ENCODE measurements at places on chromosomes 12 and 14.

DNA sequence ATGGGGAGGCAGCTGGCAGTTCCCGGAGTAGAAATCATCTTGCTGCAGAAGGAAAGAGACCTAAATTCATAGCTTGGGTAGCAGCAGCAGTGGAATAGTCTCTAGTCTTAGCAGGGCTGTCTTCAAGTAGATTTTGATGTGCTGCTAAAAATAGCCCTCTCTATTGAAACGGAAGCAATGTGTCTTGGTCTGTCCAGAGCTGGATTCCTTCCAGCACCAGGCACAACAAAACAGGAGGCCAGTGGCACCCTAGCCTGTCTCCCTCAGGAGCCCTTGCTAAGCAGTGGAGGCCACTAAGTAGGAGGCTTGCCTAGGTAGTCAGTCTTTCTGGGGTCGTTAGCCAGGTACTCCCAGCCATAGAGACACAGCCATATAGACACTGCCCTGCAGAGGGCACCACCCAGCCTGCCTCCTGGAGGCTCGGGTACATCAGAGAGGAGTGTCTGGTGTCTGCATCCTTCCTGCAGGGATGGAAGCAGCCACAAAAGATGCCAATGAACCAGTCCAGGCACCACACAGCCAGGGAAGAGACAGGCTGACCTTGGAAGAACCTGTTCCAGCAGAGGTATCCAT lies 97.5 kb downstream of the CRACR2A start:
- peak; percentile 30 for DNase-seq

DNA sequence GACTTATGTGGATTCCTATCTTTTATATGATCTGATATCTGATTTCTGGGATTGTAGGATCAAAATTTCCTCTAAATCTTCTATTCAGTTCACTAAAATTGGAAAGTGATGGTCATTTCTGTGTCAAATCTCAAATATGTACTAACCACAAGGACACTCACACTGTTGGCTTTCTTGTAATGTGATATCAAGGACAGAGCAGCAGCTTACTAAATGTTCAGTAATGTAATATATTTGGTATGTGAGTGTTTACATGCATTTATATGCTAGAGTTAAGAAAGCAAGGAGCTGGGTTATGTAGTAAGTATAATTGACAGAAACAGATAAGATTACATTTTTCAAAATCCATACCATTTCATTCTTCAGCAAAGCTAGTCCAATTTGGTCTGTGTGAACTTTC lies 16.5 kb downstream of the PUS7L start:
- DNase-seq: no peak

DNA sequence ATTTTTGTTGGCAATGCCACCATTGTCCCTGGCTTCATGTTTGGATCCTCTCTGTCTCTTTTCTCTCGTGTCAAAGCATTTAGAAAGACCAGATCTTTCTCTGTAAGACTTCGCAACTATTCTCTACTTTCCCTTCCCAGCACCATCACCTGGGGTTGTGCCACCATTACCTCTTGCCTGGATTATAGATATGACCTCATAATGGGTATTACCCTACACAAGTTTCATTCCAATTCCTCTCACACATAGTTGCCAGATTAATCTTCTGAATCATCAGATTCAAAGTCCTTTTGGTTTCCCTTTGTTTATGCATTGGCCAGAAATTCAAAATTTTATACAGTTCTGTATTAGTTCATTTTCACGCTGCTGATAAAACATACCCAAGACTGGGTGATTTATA lies 27.2 kb upstream of the DHRS2 start:
- DNase-seq: no peak

DNA sequence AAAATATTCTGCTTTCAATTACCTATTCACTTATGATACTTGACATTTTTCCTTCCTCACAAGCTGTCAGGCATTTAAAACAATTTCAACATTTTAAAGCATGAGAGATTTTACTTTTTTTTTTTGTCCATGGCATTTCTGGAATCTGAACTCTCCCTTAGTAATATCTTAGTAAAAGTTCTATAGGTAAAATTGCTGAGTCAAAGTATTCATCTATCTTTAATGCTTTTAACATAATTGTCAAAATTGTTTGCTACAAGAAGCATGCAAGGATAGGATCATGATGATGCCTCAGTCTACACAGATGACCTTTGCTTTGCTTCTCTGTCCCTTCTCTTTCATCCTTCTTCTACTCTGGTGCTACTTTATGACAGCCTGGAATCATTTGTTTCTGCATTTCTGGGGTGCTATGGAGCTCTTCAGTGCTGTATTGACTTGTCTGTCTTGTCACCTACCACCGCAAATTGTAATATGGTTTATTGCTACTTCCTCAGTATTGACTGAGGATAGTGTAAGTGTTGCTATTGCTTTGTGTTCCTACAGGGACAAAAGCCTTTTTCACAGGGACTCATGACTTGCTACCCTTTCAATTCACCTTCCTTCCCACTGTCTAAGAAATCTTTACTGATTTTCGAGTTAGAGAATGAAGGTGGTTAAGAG lies 589.8 kb upstream of the ATP2B1 start:
- no peak for DNase-seq

- no peak for DNase-seq
Measured at GRCh38 chr14:71201840-71202239, 294.6 kb downstream of the PCNX1 start.

- no peak for DNase-seq
Measured at GRCh38 chr12:76078748-76079147, 5.7 kb downstream of the NAP1L1 start.

- no peak for DNase-seq
Measured at GRCh38 chr12:2456813-2457186, 338.0 kb upstream of the FKBP4 start.

DNA sequence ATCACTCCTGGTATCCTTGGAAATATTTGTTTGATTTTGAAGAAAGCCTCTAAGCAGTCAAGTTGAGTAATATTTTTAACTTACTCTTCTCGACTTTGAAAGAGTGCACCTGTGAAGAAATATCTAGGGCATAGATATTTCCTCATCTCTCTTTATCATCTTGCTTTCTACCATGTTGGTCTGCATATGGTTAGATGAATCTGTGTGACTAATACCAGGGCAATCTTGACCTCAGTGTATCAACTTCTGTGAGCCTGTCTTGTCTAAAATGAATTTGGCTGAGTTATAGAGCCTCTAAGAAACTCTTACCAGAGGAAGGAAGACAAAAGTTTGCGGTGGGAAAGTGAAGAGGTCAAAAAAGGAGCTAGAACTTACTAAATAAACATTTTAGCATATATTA lies 68.4 kb downstream of the SYT1 start:
- no peak for DNase-seq

DNA sequence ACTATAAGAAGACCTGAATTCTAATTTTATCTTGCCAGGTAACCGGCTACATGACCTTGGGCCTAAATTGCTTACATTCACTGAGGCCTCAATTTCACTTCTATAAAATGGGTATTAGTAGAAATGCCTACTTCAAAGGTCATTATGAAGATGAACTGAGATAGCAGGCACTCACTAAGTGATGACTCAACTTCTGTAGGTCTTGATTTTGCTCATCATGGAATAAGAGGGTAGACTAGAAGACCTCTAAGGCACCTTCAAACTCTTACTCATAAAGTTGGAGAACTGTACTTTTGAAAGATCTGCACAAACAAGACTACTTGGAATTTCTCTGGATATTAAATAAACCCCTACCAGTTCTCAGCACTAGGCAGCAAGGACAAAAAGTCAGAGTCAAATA lies 39.3 kb upstream of the FRMD6 start:
- no peak for DNase-seq

- no peak for DNase-seq
Measured at GRCh38 chr14:33561488-33562175, 389.2 kb downstream of the EGLN3 start.

GRCh38 chr12:129727100-129727499 lies 176.7 kb downstream of the TMEM132D start:
- DNase-seq: no peak

DNA sequence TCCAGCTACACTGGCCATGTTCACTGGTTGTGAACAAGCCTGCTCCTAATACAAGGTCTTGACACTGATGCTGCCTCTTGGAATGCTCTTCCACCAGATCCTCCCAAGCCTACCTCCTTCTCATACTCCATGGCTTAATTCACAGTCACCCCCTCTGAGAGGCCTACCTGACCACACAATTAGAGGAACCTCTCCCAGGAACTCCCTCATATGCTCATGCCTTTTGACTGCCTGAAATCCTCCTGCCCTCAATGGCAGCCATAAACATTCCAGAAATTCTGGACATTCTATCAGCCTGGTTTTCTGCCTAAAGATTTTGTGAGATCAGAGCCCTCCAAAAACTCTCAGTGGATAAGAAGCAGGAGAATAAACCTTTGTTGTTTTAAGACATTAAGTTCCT lies 340.2 kb downstream of the C12orf75 start:
- DNase-seq: no peak

DNA sequence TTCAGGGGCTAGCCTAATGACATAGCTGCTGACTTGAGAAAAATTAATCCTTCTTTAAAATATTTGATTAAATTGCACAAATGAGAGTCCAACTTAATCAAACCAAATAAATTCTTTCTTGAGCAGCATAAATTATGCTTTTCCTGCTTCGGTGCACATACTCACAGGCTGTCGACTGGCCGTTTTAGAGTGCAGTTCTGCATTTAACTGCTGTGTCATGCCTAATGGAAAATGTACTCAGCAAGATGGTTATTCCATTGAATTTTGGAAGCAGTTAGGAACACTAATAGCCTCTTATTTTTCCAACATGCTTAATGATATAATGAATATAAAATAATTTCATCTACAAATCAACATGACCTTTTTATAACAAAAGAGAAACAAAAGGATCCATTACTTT lies 266.1 kb upstream of the LRIG3 start:
- no peak for DNase-seq

DNA sequence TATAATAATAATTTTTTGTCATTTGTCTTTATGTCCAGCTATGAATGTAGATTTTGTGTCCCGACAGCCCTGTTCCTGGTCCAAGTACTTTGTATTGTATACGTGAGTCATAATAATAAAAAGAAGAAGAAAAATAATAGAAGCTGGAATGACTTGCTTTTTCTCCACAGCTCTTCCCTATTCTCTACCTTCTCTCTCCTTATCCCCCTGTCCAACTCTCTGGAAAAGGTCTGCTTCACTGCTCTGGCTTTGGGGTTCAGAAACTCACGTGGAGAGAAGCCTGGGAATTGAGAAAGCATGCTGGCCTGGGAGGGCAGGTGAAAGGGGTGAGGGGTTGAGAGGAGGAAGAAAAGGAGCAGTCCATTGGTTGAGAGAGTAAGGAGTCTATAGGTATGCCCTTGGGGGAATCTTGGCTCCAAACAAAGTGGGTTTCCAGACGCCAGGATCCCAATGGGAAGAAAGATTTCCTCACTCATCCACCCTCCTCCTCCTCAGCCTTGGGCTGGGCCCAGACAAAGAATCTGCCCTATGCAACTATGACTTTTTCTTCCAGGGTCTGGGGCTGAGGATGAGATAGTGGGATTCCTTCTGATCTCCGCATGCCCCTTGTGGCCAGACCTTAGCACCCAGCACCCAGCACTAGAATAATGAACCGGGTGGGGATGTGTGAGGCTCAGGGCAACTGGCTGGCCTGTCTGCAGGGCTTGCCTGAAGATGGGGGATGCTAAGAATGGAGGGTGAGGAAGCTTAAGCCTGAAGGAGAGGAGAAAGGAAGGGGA lies 4.0 kb downstream of the HOXC8 start:
- no peak for DNase-seq

- no peak for DNase-seq
Measured at GRCh38 chr14:103378038-103378854, 7.0 kb upstream of the MARK3 start.

- DNase-seq: no peak
Measured at GRCh38 chr14:52076334-52076733, 7.5 kb upstream of the NID2 start.

DNA sequence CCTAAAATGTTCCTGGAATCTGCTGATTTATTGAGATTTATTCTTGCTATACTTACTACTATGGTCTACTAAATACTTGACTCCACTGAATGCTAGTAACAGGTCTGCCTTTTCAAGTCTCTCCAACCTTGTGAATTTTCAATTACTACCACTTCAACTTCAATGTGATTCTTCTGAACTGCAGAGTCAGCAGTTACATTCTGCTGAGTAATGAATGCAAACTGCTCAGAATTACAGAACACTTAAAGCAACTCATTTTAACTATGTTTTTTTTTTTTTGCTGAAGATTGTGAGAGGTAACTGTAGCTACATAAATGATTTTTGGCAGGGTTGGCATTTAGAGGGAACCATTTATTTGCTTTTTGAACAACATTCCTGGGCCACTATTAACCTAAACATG lies 41.8 kb downstream of the ARF6 start:
- no peak for DNase-seq

DNA sequence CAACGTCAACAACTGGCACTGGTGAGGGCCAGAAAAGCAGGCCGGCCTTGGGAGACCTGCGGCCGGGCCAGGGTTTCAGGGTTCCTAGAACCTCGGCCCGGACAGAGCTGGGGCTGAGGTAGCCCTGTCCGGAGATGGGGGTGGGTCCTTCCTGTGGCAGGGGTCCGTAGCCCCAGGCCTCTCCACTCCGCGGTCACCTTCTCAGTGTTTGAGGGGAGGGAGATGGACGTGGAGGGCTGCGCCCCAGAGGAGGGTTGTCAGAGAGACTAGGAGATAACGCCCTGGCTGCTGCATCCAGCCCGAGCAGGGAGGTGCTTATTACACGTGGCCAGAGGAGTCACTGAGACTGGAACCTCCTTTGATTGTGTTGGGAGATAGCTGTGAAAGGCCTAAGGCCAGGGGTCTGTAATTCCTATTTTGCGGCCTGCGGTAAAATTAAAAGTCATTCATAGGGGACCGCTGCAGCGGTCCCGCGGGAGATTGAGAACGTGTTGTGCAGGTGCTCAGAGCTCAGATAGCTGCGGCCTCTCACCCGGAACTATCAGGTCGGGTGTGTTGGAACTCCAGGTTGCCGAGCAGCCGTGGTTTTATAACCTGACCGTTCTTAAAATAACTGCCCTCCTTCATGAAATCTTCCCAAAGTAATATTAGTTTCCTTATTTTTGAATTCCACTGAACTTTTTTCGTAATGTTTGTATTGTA lies 507 bp downstream of the AHSA1 start:
- DNase-seq: no peak

DNA sequence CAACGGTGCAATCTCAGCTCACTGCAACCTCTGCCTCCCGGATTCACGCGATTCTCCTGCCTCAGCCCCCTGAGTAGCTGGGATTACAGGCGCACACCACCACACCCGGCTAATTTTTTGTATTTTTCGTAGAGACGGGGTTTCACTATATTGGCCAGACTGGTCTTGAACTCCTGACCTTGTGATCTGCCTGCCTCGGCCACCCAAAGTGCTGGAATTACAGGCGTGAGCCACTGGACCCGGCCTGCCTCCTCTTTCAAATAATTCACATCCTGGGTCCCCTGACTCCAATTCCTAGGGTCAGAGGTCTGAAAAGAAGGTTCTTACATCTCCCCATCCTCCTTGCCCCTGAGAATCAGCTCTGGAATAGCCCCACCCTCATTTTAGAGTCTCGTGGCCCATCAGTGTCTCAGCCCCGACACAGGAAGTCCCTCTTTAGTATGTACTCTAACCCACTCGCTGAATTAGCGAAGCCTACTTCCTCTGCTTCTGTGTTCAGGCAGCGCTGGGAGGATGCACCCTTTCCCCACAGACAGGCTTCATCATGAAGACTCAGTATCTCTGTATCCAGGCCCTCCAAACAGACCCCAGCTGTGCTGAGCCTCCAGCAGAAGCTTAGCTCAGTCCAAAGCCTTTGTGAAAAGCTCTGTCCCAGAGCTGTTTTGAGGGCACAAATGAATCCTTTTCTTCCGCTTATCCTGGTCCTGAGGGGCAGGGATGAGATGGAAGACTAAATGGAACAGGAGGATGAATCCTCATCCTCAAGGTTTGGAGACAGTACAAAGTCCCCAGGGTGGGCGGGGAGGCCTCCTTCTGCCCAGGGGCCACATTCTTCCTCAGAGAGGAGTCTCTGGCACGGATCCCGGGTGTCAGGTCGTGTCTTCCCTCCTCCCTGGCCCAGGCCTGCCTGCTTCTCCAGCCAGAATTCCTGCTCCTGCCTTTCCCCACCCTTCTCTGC lies 3.5 kb downstream of the LPAR5 start:
- no peak for DNase-seq

All from right lobe of liver (tissue), 6 donors.